Activated CD4-positive, alpha-beta T cell treated with anti-CD3 and anti-CD28 coated beads for 24 hours (primary cell): ENCODE measurements at places on chromosomes 3 and 15.

GRCh38 chr3:119652306-119653033 lies 7.9 kb downstream of the POPDC2 start:
- no peak for DNase-seq

DNA sequence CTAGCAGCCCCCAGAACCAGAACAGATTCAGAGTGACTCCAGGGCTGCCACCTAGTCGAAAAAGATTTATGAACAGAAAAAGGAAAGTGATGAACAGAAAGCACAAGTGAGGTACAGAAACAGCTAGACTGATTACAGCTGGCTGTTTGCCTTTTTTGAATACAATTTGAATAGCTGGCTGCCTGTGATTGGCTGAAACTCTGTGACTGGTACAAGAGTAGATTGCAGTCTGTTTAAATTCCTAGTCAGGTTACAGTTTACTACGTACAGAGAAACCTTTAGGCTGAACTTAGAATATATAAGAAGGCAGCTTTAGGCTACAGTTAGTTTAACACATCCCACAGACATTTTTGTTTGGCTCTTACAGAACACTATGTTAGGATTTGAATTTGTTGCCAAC lies 10.0 kb downstream of the CCDC13 start:
- DNase-seq = no peak

DNA sequence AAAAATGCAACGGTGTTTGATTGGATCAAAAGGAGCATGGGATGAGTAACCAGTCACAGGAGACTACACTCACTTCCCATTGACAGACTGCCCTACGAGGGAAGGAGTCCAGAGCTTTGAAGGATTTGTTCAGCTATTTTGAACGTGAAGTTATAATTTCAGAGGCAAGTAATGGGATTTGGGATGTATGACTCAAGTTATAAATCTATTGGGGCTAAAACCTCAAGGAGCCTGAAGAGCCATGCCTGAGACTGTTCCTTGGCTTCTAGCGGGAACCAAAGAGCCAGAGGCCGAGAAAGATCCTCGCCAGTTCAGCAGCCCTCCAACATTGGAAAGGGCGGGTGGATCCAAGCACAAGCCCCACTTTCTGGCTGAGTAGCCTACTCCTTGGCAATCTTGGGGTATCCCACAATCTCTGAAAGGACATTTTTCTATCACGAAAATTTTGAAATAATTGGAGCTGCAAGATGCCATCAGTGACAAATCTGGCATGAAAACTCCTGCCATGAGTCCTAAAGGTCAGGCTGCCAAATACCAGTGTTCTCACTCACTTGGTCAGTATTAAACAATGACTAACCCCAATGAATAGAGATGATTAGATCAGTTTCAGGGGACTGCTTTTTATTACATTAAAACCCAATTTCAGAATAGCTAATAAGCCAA lies 48.6 kb upstream of the SLCO2A1 start:
- DNase-seq = no peak

DNA sequence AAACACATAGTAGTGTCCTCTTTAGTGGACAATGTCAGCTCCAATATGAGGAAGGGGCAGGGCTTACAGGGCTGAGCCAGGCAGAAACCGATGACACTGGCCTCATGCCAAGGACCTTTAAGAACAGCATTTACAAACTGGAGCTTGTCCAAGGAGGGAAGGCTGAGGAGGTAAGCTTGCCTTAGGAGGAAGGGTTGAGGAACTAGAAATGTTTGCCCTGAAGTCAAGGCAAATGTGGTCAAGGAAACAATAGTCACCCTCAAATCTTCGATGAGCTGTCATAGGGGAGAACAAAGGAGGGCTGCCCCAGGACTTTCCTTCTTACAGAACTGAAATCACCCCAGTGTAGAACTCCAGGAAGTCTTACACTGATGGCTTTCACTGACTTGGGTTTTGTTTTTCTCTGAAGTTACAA lies 136.4 kb downstream of the LIPC start:
- no peak for DNase-seq

GRCh38 chr3:77179762-77180161 lies 139.9 kb downstream of the ROBO2 start:
- no peak for DNase-seq

- DNase-seq = no peak
Measured at GRCh38 chr3:16765661-16766060, 119.1 kb upstream of the PLCL2 start.

DNA sequence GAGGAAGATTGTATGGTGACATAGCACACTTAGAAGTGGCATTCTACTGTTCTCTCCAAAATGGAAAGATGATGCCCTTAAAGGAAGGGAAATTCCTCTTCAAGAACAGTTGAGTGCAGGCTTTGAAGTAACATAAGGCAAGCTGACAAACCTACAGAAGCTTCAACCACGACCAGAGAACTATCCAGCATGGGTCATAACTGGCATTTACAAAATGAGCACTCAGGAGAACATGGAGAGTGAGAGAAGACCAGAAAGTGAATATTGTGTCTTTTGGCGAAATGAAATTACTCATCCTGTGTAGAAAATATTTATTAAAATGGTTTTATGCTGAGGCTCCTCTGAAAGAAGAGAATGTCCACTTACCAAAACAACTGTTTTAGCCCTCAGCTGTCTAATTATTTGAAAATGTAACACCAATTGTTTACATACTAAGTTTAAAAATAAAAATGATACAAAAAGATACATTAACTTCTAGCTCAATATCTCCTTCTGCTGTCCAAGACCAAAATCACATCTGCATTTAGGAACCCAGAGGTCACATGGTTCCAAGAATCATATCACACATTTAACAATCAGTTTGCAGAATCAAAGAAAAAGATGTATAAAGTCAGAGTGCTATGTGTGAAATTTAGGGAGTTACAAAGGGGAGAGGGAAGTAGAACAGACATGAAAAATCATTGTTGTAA lies 216.9 kb downstream of the ATP8B4 start:
- no peak for DNase-seq

GRCh38 chr3:45506084-45506483 lies 88.5 kb upstream of the LIMD1 start:
- DNase-seq = no peak

DNA sequence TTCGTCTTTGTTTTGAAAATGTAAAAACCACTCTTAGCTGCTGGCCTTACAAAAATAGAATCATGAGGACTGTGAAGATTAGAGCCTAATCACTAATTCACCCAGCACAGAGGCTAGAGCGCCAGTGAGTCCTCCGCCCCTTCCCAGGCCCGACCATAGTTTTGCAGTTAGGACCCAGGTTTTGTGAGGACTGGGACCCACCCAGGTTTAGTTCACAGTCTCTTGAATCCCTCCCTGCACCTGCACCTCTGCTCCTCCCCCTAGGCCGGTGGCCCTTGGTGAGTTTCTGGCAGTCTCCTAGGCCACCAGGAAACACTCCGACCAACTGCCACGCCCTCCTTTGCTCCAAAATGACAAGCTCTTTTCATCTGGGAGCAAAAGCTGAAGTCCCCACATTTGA lies 136.0 kb upstream of the CCDC54 start:
- DNase-seq = no peak

DNA sequence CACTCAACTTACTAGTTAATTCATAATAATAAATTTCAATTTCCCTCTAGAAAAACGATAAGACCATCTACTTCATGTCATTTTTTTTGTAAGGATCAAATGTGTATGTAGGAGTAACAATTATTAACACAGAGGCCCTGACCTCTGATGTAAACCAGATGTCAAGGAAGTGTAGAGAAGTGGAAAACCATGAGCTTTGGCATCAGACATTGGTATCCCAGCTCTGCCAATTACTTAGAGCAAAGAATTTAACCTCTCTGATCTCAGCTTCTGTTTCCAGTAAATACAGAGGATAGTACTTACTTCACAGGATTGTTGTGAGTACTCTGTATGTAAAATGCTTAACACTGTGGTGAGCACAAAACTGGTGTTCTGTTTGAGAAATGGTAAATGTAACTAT lies 17.5 kb downstream of the AQR start:
- no peak for DNase-seq

DNA sequence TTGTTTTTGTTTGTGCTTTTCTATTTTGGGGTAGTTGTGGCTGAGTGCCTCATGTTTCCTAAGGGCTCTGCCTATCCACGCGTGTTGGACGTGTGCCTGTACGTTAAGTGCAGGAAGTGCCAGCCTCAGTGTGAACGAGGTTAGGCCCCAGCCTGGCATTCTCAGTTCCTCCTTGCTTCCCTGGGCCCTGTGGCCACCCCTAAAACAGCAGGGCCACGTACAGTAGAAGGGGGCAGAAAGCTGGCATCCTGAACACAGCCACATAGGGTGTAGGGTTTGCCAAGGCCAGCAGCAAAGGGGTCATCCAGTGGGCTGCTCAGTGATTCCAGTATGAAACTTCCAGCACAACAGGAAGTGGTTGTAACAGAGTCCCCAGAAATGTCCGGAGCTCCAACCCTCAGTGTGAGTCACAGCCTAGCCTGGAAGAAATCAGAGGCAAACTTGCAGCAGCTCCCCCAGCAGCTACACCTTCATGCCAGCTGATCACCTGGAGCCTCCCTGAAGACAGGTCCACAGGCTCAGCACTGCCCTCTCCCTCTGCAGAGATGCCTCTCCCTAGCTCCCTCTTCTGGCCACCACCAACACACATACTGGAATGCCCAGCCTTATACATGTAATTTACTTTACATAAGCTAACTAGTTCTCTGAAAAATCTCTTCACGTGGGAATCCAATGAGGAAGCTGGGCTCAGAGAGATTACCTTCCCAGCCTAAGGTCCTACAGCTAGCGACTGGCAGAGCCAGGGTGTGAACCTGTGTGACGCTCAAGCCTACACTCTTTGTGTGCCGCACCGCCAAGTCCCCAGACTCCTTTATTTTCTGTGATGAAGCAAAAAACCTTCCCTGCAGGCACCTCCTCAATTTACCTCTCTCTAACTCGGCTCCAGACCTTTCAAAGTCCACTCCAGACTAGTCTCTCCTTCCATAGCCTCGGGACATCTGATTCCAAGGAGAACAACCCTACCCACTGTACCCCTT lies 26.6 kb downstream of the ILDR1 start:
- no peak for DNase-seq

DNA sequence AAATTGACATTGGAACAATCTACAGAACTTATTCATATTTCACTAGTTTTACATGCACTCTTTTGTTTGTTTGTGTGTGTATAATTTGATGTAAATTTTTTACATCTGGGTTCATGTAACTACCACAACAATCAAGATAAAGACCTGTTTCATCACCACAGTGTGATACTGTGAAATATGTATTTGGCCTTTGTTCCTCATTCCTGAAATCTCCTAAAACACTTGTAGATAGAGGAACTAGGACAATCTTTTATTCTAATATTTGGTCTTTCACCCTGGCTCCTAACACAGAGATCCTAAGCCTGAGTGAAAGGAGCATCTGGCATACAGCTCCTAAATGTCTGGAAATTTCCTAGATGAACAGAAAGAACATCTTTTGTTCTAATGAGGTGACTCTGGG lies 155.0 kb upstream of the GPR149 start:
- DNase-seq = no peak

- no peak for DNase-seq
Measured at GRCh38 chr15:90593499-90594158, 63.9 kb downstream of the CRTC3 start.

DNA sequence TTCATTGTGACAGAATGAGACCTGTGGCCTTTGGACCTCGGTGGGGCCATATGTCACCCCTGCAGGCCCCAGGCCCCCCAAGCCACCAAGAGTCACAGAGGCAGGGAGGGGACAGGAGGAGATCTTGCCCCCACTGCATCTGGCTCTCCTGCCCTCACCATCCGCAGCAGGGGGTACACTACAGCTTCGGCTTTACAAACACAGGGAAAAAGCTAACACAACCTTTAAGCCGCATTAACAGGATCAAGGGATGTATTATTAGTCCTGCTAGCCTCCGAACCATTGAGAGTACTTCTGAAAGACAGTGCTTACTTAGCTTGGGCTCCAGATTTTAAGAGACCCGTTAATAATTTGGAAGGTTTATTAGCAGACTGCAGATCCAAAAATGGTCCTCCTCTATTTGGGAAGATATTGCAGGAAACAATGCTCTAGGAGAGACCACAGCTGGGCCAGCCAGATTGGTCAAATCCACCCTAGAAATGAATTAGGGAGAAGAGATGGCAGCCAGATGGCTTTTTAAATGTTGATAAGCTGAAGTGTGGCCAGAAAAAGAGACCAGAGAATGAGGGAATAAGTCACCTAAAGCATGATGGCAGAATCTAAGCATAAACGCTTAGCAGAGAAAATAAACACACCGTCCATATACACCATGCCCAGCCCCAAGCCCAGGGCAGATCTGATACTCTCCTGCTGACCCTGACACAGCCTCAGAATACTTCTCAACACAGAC lies 31.5 kb downstream of the SRGAP3 start:
- DNase-seq = no peak

GRCh38 chr15:44718180-44718926 lies 7.0 kb downstream of the B2M start:
- DNase-seq = no peak

DNA sequence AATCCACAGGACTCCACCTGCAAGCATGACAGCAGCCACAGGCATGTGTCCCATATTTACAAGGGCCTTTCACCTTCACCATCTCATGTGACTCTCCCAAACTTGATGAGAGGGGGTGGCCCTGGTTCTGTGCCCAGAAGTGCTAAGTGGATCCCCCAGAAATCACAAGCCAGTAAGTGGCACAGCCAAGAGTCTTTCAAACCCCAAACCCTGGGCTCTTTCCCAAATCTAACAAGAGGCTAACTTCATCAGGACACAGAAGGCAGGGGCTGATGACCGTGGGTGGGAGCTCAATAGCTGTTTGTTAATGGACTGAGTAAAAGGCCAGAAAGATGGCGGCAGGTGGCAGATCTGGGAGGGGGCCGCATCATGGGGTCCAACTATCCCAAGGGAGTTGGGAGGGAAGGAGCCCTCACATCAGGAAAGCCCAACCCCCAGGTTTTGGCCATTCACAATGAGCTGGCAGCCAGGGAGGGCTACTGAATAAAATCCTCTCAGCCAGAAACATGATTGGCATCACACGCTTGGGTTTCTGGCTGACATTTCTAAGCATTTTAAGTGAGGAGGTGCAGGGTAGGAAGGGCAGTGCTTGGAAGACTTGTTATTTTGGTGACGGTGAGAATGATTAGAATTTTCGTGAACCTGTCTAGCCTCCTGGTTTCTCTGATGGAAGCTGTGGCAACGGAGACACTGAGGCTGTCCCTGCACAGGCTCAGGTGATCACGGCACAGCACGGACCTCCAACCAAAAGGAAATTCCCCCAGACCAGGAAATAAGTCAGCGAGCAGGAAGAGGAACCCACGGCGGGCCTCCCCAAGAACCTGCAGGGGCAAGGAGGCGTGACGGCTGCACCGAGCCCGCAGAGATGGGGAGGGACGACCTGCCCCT lies 109.3 kb downstream of the OXNAD1 start:
- DNase-seq = no peak

- DNase-seq = no peak
Measured at GRCh38 chr3:102619361-102619760, 184.5 kb downstream of the ZPLD1 start.

GRCh38 chr15:29048011-29048410 lies 162.2 kb downstream of the APBA2 start:
- DNase-seq = no peak

DNA sequence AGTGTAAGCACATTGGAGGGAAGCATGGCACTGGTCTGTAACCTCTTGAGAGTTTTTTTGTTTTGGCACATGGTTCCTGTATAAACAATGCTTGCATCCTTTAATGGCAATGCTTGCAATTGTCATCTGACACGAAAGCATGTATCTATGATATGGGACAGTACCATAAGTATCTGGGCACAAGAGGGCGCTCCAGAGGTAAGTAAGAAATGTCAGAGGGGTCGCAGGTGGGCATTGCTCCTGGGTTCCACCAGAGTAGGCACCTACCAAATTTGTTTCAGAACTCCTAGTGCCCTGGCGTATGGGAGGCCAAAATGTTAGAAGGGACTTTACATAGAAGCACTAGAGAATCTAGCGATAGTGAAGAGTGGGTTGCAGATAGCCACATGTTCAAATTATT lies 58.7 kb upstream of the BCHE start:
- no peak for DNase-seq
